Ecto neural progenitor cell (in vitro differentiated cells): ENCODE measurements at places on chromosomes 16 and 17.

DNA sequence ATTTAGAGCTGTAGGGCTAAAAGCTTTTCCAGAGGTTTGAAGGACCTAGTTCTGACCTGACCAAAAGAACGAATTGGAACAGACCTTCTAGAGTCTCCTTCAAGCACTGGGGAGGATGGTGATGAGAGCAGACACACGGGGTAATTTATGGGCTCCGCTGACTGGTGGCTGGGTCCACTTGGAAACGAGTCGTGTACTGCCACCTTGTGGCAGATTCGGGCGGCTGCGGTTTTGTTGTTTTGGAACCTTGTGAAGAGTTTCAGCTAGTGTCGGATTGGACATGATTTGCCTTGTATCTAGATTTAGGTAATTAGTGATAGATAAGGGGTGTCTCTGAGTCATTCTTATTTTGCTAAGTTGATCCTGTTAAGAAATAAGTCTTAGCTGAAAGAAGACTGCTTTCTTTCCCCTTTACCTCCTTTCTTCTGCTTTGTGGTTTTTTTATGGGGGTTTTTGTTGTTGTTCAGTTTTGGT is 98.9 kb downstream of the AATF start:
- DNase-seq, result peak; percentile 90

GRCh38 chr16:735982-736453 is 4.8 kb downstream of the CIAO3 start:
- no peak for DNase-seq

GRCh38 chr17:69709441-69709840 is 294.9 kb downstream of the MAP2K6 start:
- no peak for DNase-seq

DNA sequence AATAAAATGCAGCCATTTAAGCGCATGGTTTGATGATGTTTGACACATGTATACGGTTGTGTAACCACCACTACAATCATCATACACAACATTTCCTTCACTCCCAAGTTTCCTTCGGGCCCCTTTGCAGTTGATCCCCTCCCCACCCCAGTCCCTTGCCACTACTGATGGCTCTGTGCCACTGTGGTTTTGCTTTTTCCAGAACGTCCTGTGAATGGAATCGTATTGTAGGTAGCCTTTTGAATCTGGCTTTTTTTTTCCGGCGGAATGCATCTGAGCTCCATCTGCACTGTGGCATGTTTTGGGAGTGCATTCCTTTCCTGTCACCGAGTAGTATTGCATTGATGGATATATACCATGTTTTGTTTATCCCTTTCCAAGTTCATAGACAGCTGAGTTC is 15.1 kb upstream of the MAP2K3 start:
- no peak for DNase-seq

- no peak for DNase-seq
Measured at GRCh38 chr17:39704821-39705551, 5.1 kb downstream of the ERBB2 start.

DNA sequence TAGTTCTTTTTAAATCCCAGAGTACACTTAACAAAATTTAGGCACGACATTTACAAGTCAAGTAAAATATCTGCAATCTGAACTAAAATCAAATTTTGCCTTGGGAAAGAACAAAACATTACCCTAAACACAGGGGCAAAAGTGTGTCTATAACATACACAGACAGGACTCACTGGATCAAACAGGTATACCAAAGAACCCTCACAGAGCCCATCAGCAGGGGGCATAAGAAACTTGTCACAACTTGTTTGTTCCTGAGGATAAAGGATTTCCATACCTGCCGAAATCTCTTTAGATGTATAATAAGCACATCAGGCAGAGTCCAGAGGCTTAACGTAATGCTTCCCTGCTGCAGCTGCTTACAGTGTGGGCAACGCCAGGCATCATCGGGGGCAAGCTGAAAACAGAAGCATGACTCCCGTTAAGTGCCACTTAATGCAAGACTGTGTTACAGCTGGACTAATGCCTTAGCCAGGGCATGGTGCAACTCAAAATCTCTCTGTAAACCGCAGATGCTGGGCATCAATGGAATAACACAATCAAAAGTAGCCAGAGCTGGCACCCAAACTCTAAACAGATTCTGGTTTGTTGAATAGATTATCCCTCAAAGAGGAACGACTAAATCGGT is 67.0 kb downstream of the USP31 start:
- no peak for DNase-seq

- no peak for DNase-seq
Measured at GRCh38 chr16:48503336-48503735, 106.6 kb downstream of the N4BP1 start.

- DNase-seq, result no peak
Measured at GRCh38 chr17:41697122-41697962, 8.7 kb downstream of the EIF1 start.

DNA sequence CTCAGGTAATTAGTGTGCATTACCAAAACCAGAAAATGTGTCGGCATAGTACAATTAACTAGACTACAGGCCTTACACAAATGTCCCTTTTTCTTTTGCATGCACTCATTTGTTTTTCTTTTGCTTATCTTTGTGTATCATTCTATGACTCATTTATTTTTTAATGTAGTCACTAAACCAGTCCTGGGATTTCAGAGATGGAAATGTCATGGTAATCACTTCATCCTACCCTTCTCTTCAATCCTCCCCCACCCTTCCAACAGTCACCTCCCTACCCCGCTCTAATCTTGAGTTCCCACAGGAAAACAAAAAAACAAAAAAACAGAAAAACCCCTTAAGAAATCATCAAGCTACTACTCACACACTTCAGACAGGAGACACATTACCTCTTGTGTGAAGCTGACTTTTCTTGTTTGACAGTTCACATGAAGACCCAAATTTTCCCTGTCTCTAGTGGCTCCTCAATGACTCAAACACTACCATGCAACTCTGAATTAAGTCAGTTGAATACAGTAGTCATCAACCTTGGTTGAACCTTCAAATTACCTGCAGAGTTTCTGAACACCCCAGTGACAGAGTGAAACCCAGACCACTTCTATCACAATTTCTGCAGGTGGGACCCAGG is 242.4 kb upstream of the SALL1 start:
- DNase-seq, result no peak

GRCh38 chr16:68257906-68258800 is 6.2 kb upstream of the SLC7A6 start:
- no peak for DNase-seq

DNA sequence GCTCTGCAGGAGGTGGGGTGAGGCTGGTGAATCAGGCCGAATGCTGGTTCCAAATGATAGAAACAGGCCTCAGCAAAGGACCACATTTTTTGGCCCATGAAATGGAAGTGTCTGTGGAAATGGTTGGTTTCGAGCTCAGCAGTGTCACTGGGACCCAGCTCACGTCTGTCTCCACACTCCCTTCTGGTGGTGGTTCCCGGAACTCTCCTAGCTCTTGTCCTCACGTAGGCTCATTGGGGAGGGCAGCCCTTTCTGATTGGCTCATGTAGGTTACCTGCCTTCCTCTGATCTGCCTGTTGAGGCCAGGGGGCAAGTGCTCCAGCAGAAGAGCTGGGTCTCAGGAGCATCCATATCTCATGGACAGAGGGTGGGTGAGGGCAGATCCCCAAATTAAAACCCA is 4.0 kb downstream of the ALG1 start:
- DNase-seq, result no peak

GRCh38 chr16:58119509-58119845 is 9.7 kb downstream of the CFAP20 start:
- DNase-seq, result no peak

- no peak for DNase-seq
Measured at GRCh38 chr17:67068999-67069398, 24.6 kb downstream of the CACNG1 start.

- no peak for DNase-seq
Measured at GRCh38 chr16:89104930-89105571, 11.4 kb downstream of the ACSF3 start.

DNA sequence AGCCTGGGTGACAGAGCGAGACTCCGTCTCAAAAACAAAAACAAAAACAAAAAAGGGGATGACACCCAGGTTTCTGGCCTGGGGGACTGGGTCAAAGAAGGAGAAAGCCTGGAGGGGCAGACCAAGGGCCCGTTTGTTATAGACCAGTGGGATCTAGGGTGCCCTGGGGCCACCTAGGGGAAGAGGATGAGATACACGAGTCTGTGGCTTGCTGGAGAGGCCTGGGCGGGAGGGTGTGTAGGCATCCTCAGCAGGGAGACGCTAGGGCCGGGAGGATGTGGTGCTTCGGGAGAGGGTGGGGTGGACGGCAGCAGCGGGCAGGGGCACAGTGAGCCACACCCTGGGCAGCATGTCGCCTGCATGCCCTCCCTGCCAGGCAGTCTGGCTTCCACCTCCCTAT is 17.1 kb upstream of the CRK start:
- no peak for DNase-seq

GRCh38 chr17:39016193-39017153 is 49.3 kb upstream of the FBXO47 start:
- DNase-seq, result no peak

DNA sequence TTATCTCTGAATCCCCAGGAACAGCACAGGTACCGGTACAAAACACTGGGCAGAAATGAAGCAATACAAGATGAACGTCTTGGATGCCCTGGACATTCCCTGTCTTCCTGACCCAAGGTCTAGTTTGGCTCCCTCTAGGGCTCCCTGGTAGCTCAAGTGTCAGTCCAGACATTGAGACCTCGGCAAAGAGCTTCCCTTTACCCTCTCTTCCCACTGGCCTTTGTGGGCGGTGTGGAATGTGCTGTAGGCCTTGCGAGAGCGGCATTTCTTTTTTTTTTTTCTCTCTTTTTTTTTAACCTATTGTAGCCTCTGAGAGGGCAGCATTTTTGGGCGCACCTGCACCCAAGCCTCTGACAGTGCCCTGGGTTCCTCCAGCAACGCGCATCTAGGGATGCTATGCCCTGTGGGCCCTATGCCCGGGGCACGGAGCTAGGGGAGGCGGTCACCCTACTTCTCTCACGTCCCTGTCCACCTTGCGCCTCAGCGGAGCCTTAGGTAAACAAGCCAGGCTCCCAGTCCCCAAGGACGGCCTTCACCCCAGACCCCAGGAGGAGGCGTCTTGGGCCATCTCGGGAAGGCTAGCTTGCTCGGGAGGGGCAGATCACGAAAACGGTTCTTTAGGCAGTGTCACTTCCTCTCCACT is 1.2 kb upstream of the NFATC3 start:
- DNase-seq, result no peak

GRCh38 chr16:8677481-8677880 is 3.1 kb downstream of the ABAT start:
- no peak for DNase-seq

DNA sequence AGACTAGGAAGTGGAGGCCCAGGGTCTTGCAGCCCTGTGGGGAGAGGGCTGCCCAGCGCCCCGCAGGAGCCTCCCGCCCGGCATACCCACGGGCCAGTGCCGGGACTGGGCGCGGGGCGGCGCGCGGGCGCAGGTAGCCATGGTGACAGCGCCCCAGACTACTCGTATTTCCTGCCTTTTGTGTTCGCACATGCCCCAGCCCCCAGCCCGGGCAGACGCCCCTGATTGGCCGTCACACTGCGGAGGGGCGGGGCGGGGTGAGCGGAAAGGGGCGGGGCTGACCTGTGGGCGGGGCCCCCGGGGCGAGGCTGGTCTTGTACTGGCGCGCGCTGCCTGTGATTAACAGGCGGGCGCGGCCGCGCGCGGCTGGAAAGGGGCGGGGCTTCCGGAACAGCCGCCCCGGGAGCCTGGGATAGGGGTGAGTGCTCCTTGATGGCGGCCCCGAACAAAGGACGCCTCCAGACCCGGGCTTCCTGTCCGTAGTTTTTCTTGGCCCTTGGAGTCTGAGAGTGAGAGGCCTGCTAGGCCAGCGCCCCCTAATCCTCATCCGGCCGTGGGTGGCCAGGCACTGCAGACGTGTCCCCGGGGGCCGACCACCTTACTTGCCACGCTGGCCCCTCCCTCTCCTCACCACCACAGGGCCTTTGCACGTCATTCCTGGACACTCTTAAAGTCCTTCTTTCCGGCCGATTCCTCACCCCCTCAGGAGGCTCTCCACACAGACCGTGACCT is 71.0 kb downstream of the RAI1 start:
- peak; percentile 100 for DNase-seq

DNA sequence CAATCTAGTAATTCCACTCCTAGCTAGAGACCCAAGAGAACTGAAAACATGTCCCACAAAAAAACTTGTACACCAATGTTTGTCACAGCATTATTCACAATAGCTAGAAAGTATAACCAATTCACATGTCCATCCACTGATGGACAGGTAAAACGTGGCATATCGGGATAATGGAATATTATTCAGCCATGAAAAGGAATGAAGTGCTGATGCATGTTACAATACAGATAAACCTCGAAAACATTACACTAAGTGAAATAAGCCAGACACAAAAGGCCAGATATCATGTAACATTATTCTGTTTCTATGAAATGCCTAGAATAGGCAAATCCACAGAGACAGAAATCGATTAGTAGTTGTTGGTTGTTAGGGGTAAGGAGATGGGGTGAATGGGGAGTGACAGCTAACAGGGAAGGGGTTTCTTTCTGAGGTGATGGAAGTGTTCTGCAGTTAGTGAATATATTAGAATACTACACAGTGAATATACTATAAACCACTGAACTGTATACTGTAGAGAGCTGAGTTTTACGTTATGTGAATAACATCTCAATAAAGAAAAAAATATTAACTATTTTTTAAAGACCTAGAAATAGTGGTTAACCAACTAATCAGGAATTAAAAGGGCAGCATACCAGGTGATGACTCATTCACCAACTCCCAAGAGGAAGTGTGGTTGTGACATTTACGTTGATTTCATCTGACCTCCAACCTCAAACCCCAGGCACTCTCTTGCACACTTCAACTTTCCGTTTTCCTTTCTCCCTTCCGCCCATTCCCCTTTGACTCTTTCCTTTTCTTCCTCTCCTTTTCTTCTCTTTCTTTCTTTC is 48.6 kb downstream of the GAS7 start:
- no peak for DNase-seq

- no peak for DNase-seq
Measured at GRCh38 chr17:60792250-60792898, 114.7 kb downstream of the BCAS3 start.

GRCh38 chr16:81473558-81473957 is 28.9 kb downstream of the CMIP start:
- no peak for DNase-seq

- DNase-seq, result no peak
Measured at GRCh38 chr17:41799366-41799765, 12.4 kb downstream of the P3H4 start.

- no peak for DNase-seq
Measured at GRCh38 chr16:49889725-49890397, 33.9 kb upstream of the ZNF423 start.

- no peak for DNase-seq
Measured at GRCh38 chr17:59405944-59406705, 74.7 kb downstream of the YPEL2 start.

DNA sequence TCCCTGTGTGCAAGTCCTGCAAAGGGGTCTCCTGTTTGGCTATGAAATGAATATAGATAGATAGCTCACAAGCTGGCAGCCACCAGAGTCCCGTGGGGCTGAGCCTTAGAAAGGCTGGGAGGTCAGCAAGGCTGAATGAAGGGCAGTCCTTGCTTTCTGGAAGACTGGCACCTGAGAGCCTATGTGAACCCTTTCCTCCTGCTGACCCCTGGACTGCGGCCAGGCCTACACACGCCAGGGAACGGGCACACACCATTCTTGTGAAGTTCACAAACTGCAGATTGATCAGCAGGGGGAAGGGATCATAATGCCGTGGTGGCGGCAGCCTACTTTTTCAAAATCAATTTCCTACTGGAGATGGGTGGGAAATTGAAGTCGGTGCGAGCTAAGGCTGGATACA is 985 bp upstream of the C17orf107 start:
- DNase-seq, result peak; percentile 45

- DNase-seq, result no peak
Measured at GRCh38 chr17:57350266-57350665, 93.9 kb downstream of the MSI2 start.
